Activated CD4-positive, CD25-positive, alpha-beta regulatory T cell treated with anti-CD3 and anti-CD28 coated beads, Interleukin-2, amount 50 U/mL, for 16 hours (primary cell): ENCODE measurements at places on chromosomes 12 and 14.

DNA sequence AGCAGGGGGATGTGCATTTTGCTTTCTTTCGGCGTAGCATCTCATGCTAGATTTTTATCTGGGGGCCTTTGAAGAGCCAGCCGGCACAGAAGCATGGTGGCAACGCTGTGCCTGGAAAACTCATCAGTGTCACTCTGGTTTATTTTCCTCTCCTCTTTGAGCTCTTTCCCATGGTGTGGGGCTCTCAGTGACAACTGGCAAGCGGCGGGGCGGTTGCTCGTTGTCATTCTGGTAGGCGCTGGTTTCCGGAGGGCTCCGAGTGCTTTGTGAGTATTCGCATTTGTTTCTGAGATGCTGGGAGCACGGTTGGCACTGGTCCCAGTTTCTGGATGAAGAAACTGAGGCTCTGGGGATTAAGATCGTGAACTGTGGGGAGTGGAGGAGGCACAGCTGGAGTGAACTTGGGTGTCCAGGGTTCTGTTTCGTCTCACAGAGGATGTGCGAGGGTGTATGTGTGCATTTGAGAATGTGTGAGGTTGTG is 23.3 kb downstream of the TPCN1 start:
- no peak for DNase-seq

GRCh38 chr12:29322157-29322556 is 58.8 kb downstream of the ERGIC2 start:
- no peak for DNase-seq

DNA sequence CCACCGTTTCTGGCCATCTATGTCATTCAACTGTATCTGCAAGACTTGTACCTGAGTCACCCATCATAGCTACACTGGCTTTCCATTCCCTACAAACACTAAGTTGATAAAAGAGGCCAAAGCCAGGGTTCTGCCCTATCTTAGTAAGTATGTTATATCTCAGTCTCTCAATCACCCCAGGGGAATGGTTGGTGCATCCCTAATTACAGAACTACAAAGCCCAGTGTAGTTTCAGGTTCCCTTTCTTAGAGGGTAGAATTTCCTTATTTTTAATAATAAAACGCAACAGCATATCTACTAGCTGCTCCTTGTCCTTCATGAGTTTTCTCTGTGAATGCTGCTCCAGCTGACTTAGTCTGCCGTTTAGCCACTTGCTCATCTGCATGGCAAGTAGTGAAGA is 57.6 kb downstream of the ST8SIA1 start:
- no peak for DNase-seq

GRCh38 chr14:98408713-98409112 is 863.3 kb downstream of the BCL11B start:
- no peak for DNase-seq

- no peak for DNase-seq
Observed at GRCh38 chr14:31968107-31968810, 108.8 kb upstream of the ARHGAP5 start.

GRCh38 chr14:75299059-75299458 is 20.4 kb downstream of the FOS start:
- no peak for DNase-seq

GRCh38 chr14:41986083-41986645 is 379.5 kb downstream of the LRFN5 start:
- DNase-seq: no peak

DNA sequence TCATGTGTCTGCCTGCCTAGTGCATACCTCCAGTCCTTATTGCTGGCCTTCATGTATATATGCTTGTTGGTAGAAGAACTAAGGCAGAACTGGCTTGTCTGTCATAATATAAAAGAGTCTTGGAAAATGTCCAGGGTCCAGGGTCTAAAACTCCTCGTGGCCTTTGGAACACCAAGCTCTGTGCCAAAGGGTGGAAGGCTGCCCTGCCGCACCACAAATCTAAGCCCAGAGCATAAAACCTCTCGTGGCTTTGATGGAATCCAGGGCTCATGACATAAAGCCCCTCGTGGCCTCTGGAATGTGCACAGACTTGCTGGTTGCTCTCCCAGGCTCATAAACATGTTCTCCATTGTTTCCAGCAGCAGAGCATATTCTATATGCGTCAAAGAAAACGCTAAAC is 107.9 kb downstream of the BBS10 start:
- no peak for DNase-seq

DNA sequence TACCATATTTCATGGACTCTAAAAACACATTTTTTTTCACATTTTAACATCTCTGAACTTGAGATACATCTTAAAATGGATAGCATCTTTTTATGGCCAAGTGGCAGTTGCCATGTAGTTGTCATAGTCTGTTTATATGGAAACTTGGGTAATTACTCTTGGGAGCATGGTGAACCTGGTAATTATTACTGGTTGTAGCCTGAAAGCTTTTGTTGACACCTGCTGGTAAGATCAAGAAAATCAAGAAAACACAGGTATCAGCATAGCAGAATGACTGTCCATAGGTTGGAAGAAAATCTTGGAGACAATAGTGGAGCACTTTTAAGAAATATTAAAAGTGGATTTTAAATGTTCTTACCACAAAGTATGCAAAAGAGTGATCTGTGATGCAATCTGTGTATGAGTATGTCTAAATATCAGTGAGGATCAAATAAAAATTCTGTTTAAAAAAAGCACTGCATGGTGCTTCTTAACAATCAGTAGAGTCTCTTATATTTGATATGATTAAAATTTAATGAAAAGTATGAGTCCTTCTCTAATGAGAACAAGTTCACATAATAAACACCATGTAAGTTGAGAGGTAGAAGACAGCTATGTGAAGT is 44.2 kb downstream of the TTC8 start:
- no peak for DNase-seq

DNA sequence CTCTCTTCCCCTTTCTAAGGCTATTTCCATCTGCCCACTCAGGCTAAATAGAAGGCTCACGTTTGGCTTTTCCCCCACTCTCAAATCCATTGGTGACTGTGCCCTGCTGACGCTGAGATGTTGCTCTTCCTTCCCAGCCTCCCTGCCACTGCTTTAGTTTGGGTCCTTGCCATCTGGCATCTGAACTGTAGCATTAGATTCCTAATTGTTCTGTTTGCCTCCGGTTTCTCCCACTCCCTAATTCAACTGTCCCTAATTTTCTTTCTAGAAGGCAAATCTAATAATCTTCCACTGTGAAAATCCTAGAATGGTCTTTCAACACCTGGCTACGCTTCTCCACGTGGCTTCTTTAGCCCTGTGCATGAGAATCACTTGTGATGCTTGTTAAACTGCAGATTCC is 37.6 kb upstream of the SMOC1 start:
- DNase-seq: no peak

DNA sequence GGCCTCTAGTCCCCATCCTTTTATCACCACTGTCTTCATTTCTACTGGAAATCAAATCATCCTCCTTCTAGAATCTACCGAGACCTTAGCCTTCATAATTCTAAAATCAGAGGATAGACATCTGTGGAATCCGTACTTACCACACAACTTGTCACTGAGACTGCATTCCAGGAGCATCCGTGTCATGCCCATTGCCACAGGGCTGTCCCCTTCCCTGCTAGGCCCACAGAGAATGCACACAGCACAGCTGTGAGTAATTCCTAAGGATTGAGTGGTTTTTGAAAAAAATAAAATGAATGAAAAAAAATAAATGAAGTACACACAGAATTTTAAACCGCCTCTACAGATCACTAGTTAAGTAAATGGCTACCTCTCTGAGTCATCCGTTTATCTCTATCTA is 21.0 kb upstream of the MAGOHB start:
- DNase-seq: no peak

GRCh38 chr12:122850695-122851350 is 15.6 kb downstream of the HIP1R start:
- no peak for DNase-seq

DNA sequence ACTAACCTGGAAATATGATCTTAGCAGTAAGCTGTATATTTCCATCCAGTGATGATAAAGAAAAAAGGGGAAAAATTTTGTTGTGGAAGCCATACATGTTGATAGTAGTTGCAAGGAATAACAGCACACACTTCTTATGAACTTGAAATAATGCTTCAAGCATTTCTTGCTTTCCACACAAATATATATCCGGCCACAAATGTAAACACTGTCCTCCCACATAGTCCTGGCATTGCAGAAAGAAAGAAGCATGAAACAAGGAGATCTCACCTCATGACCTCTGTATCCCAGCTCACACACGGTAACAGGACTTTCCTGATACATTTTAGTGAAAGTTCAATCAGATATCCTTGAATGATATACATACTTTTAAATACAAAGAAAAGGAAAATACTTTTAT is 56.0 kb downstream of the LLPH start:
- no peak for DNase-seq

- DNase-seq: no peak
Observed at GRCh38 chr12:54385251-54385914, 850 bp upstream of the ZNF385A start.

GRCh38 chr14:96881713-96882112 is 84.5 kb downstream of the VRK1 start:
- DNase-seq: no peak

DNA sequence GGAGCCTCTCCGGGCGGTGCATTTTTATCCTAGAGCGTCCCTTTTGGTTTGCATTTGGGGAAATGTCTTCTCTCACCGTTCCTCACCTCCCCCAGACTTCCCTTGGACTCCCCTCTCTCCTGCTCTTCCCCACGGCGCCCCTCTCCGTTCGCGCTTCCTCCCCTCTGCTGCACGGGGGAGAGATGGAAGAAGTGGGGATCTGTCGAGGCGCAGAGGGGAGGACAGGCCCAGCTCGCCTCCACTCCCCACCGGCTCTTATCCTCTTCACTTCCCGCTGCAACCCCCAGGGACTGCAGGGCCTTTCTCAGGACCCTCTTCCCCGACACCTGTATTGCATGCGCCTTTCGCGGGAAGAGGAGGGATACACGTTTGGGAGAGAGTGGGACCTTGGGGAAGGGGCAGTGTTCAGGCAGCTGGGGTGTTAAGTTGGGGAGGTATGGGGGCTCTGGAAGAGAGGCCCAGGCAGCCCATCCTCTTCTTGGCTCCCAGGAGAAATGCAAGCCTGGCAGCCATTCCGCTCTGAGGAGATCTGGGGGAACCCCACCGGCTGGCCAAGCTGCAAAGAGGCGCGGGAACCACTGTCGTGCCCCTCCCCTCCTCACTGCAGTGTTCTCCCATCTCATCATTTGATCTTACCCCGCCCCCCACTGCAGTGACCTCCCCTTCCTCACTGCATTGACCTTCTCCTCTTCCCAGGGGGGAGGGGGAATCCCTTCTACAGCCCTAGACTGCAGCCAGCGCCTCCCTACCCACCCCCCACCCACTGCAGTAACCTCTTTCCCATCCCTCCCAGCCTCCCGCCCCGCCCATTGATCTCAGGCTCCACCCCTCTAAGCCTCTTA is 788 bp downstream of the ENO2 start:
- DNase-seq: no peak
